HT-29 (cell line): ENCODE measurements at places on chromosomes 1 and 21. TPM values are rescaled to one million over a fixed set of nuclear protein-coding genes. Genes with fewer than 3 reads are reported as not detected.
A peak's percentile ranks its signal among the peaks of the same experiment; 100 is the strongest.

- no peak for DNase-seq
Observed at GRCh38 chr1:167800251-167800650, 78.5 kb downstream of the MPZL1 start.

DNA sequence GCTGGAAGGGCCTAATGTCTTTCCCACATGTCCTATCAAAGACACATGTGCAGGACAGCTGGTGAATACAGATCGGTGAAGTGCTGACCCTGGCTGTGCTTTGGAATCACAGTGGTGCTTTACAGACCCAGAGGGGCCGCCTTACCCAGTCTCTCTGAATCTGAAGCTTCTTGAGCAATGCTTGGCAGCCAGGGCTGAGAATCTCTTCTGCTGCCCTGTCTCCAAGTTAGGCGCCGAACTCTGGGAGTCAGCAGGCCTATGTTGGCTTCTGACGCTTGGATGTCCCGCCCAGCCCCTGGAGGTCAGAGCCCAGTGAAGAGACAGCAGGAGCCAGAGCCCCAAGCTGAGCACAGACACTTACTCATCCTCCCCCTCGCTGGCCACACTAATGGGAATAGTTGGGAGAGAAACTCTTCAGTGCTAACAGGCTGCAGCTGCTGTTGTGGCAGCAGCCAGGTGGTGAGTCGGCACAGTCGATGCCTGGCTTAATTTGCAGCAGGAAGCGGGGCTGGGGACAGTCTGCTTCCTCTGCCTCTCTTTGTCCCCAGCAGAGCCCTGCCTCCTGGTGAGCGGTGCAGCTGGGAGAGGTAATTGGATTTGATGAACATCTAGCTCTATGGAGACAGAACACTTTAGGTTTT, 68.1 kb downstream of the URB2 start:
- no peak for DNase-seq

GRCh38 chr1:214321705-214322453, 40.9 kb downstream of the SMYD2 start:
- DNase-seq, result no peak

GRCh38 chr1:32247983-32248889, 1.2 kb downstream of the FAM167B start:
- peak; percentile 79 for DNase-seq

- peak; percentile 83 for DNase-seq
Observed at GRCh38 chr21:42467140-42467983, 28.7 kb downstream of the RSPH1 start.

DNA sequence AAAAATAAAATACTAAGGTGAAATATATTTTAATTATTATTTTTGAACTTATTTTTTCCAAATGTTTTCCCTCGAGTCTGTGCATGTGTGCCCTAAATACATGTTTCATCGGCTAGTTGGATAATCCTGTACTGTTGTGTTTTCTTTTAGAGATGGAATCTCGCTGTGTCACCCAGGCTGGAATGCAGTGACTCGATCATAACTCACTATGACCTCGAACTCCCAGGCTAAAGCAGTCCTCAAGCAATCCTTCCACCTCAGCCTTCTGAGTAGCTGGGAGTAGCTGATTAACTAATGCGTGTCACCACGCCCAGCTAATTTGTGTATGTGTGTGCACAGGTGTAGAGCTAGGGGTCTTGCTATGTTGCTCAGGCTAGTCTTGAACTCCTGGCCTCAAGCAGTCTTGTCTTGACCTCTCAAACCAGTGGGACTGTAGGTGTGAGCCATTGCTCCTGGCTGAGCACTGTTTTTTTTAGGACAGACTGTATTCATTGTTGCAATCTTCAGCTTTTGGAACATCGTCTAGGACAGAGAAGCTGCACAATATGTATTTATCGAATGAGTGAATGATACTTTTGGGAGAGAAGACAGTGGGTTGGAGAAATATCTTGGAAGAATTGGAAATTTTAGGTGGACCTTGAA, 4.8 kb upstream of the TMCO1 start:
- no peak for DNase-seq

GRCh38 chr1:35936838-35937237, 5.9 kb downstream of the AGO3 start:
- DNase-seq, result no peak

DNA sequence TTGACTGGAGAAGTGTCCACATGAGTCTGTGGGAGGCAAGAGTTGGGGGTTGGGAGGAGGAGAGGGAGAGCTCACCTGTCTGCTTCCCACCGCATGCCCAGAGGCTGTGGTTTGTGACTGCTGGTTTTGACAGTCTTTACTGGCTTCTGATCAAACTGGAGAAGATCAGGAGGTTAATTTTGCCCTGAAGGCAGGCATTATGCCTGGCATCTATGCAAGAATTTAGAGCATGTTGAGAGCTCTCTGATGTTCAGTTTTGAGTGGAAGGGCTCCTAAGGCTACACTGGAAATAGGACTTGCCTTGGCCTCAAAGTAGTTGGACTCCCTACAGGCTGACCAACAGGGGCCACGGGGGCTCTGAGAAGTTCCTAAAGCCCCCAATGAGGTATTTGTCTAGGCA, 101.6 kb downstream of the TLR5 start:
- no peak for DNase-seq

DNA sequence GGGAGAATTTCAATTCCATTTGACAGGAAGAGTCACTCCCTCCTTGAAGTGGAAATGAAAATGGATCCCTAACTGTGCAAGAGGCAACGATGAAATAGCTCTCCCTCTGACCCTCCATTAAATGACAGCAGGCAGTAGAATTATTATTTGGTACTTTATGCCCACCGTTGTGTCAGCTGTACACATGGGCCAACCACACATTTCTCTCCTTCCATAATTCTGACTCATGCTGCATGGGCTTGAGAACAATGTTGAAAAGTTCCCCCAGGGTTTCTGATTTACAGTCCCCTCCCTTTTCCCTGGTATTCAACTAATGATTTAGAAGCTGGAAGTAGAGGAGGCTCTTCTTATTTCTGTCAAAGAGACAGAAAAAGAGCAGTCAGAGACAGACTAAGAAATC, 103.5 kb downstream of the RGS7 start:
- no peak for DNase-seq

GRCh38 chr1:67766141-67766978, 66.9 kb downstream of the GNG12 start:
- DNase-seq, result peak; percentile 66

DNA sequence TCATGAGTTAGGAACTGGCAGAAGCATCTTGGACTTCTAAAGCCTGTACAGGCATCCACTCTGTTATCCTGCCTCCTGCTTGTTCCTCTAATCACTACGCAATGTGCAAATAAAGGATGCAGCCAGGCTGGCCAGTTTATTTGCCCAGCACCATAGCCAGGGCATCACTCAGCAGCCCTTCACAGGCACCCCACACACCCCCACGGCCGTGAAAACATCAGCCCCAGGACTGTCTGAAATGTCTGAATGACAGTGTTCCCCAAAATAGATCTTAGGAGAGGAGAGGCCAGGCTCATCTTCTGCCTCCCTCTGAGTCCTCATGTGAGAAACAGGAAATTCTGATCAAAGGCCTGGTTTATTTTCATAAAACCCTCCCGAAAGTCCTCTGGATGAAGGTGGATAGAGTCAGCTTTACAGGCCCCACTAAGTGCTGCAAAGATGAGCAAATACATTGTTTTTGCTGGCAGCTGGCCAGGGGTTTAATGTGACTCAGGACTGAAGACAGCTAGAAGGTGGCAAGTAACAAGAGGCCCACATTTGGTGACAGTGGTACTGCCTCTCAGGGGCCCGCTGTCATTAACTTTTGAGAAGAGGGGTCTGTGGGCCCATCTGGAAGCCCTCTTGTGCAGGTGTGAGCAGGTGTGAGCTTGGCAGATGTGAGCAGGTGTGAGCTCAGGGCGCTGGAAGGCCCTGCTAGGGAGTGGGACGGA, 32.9 kb downstream of the GRHL3 start:
- no peak for DNase-seq

- DNase-seq, result no peak
Observed at GRCh38 chr1:81617308-81617967, 183.3 kb upstream of the ADGRL2 start.

DNA sequence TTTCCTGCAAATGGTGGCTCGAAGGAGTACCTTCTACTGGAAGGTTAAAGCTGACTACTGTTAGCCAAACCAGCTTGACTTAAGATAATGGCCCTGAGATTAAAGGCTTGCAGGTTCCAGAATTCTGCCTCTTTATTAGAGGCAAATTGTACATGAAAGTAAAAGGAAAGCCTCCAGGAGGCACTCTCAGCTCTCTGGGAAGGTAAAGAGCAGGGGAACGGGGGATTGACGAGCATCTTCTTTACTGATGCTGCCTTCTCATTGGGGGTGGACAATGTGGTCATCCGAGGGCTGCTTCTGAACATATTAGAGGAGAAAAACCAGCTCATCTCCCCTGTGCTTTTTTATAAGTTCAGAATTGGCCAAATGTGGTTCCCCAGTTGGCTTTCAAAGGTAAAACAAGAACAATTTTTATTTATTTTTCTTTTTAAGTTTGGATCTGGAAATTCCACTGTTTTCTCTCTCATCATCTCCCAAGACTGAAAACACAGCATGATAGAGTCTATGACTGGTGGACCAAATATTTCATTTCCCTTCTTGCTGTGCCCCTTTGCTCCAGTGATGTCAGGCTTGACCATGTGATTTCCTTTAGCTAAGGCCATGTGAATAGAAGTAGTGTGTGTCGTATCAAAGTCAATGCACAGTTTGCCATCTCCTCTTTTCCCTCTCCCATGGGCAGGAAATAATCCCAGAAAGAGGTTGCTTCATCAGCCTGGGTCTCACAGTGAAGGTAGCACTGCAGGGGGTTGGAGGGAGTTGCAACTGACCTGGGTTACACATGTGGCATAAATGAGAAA, 292.7 kb downstream of the PRDM2 start:
- peak; percentile 3 for DNase-seq

OR2T29 gene
- not detected in 2 replicates for total RNA-seq

LCE2C gene
- total RNA-seq, result not detected in 2 replicates

JAM2 gene
- not detected in 2 replicates for total RNA-seq

IFNLR1 gene
- 3.3 and 3.5 TPM in 2 replicates for total RNA-seq

CD164L2 gene
- not detected in 2 replicates for total RNA-seq
